NCI-H146 (cell line): ENCODE measurements at places on chromosomes 13 and 19.
A peak's percentile ranks its signal among the peaks of the same experiment; 100 is the strongest.

- no peak for DNase-seq
Observed at GRCh38 chr19:55400281-55401087, 7.1 kb downstream of the UBE2S start.

DNA sequence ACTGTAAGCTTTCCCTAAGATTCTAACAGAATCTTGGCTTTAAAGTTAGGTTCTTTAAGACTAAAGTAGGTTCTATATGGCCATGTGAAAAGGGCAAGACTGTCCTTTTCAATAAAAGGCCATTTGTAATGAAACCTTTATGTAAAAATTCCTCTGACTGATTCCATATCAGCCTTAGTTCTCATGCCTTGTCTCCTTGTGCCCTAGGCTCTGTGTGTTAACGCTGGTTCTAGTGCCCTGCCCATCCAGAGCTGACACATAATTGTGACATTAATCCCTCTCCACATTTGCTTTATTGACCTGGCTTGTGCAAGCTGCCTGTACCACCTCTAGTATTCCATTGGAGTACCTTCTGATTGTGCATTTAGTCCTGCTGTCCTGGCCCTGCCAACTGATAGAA is 28.2 kb downstream of the CYSLTR2 start:
- no peak for DNase-seq

DNA sequence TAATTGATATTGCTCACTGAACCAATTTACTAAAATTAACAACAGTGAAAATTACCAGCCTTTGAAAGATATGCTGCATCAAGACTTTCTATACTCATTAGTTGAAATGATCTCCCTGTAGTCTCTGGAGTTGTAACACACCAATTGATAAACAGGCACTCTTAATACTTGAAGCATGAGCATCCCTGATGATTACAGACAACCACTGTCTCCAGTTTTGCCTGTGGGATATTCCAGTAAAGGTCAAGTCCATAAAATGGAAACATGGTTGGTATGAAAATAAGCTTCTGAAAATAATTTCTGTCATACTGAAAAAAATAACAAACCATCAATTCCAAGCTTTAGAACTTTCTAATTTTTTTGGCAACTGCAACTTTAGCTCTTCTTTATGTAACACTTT is 405.8 kb downstream of the SPRY2 start:
- no peak for DNase-seq

GRCh38 chr13:65857942-65858565 is 1372.1 kb downstream of the PCDH9 start:
- no peak for DNase-seq

GRCh38 chr19:45477186-45477585 is 9.4 kb downstream of the FOSB start:
- no peak for DNase-seq

- DNase-seq = no peak
Observed at GRCh38 chr13:38013676-38014075, 144.1 kb upstream of the TRPC4 start.

DNA sequence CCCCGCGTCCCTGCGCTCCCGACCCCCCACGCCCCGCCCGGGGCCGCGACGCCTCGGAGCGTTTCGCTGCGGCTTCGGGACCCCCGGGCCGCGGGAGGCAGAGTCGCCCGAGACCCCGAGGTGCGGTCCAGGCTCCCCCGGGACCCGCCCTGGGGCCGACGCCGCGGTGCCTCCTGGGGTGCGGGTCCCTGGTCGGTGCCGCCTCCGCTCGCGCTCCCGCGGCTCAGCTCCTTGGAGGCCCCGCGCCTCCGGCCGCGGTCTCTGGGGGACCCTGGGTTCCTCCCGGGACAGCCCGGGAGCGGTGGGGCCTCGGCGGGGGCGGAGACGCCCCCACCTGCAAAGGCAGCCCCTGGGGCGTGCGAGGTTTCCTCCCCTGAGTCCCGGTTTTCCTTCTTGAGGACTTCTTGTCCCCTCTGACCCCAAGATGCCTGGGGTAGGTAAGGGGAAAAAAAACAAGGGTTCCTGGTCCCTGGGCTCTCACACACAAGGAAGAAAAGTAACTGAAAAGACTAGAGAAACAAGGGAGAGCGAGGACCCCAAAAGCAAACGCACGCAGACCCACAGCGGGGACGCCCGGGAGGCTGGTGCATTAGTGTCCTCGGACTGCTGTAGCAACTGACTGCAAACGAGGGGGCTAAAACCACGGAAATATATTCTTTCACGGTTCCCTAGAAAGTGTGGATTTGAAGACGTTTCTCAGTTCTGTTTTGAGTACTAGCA is 740 bp downstream of the ZNF555 start:
- peak; percentile 16 for DNase-seq

DNA sequence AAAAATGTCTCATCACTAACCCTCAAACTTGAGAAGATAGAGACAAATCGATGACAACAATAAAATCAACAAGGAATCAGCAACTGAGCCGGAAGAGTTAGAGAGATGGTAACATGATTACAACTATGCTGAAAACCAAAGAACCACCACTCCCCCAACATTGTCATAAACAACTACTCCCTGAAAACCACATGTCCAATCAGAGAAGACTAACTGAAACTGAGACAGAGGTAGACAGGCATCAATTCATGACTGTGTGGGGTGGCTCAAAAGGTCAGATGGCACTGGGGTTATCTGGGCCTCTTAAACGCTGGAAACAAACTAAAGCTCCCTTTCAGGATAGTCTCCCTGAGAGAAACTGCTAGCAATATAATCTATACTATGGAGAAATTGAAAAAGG is 488.8 kb downstream of the KCTD12 start:
- DNase-seq = no peak

DNA sequence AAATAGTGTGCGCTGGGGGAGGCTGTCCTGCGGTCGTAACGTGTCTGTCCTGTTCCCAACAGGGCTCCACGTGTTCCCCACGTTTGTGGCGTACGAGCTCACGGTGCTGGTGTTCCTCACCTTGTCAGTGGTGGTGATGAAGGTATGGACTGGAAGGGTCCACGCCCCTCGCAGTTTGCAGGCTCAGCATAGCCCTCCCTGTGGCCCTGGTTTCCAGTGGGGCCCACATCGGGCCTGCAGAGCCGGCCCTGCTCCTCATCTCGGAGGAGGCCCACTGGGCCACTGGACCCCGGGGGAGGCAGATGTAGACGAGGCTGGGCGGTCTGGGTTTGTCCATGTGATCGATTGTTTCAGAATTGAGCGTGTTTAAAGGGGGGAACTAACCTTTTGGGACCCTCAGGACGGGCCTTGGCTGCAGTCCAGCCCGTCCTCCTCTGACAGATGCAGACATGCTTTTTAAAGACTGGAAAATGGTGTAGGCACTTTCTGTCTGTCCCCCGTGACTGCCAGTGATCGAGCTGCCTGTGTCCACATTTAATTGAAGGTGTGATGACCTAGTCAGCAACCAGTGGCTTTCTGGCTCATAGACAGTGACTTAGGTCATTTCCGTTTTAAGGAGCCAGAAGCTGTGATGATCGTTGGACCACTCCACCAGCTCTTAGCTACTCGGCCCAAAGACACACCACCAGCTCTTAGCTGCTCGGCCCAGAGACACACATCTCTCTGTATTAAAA is 37.1 kb upstream of the TFDP1 start:
- no peak for DNase-seq

- DNase-seq = no peak
Observed at GRCh38 chr19:49116544-49116943, 2.4 kb downstream of the LIN7B start.

GRCh38 chr19:3544742-3545668 is 6.0 kb downstream of the TEKTIP1 start:
- DNase-seq = peak; percentile 19

DNA sequence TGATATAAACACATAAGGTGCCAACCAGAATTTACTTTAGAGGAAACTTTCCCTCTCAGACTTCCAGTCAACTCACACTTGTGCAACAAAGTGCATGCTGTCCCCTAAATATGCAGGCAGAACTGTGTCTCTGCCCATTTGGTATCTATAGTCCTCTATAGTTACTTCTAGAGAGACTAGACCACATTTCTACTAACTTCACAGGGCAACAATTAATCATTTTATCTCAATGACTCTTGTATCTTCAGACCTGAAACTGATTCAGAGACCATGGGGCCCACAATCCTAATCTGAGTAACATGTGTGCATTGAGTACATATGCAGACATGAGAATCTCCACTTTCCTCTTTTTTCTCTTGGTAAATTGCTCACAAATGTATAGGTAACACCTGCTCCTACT is 158.1 kb downstream of the ZNF486 start:
- DNase-seq = no peak

GRCh38 chr13:24709186-24709913 is 29.1 kb downstream of the ATP12A start:
- no peak for DNase-seq

- DNase-seq = no peak
Observed at GRCh38 chr13:49082653-49083536, 107.2 kb downstream of the FNDC3A start.

DNA sequence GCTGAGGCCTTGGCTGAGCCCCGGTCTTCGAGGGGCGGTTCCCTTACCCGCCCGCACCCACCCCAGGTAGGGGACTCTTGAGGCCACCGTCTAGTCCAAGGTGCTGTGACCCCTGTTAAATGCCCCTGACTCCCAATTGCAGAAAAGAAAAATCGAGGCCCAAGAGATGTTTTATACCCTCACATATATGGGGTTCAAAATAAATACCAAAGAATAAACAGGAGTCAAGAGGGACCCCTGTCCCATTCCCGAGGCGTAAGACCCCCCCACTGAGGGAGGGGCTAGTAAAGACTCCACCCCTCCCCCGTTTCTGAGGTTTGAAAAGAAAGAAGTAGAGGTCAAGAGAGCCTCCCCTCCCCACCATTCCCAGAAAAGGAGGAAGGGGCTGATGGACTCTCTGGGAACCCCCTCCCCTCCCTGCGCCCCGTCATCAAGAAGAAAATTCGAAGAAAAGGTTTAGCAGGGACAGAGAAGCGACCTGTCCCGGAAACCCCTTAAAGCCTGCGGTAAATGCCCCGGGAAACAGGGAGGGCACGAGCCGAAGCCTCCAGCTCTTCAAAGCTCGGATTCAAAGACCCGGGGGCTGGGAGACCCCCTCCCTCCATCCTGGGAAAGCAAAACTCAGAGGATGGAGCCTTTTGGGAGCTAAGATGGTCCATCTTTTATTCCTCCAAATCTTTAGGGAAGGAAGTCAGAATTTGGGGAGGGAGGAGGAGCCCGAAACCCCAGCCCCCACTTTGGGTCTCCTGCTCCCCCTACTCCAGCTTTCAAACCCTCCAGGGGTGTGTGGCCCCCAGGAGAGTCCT is 755 bp upstream of the RAB3A start:
- DNase-seq = peak; percentile 89

DNA sequence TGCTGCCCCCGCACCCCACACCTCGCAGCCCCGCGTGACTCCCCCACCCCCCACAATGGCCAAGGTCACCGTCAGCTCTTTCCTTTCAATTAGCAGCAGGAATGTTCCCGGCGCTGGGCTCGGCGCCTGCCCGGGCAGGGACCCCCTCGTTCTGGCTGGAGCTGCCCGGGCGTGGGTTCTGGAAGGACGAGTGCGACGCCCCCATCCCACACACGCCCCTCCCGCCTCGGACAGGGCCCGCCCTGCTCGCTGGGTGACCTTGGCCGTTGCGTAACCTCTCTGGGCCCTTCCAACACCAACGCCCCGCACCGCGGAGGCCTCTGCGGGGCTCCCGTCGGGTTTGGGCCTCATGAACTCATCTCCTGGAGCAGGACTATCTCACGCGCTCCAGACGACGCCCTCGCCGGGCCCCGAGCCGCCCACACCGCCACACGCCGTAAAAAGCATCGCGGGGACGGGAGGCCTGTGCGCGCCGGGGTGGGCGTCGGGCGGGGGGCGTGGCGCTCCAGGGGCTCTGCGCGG is 10.3 kb downstream of the PALM start:
- DNase-seq = no peak

- DNase-seq = no peak
Observed at GRCh38 chr19:4821265-4821664, 10.2 kb downstream of the TICAM1 start.

GRCh38 chr13:104769545-104769944 is 1703.3 kb upstream of the SLC10A2 start:
- DNase-seq = no peak

- no peak for DNase-seq
Observed at GRCh38 chr13:41603917-41604316, 146.6 kb downstream of the RGCC start.

GRCh38 chr13:51731759-51732158 is 72.2 kb downstream of the DHRS12 start:
- DNase-seq = no peak

DNA sequence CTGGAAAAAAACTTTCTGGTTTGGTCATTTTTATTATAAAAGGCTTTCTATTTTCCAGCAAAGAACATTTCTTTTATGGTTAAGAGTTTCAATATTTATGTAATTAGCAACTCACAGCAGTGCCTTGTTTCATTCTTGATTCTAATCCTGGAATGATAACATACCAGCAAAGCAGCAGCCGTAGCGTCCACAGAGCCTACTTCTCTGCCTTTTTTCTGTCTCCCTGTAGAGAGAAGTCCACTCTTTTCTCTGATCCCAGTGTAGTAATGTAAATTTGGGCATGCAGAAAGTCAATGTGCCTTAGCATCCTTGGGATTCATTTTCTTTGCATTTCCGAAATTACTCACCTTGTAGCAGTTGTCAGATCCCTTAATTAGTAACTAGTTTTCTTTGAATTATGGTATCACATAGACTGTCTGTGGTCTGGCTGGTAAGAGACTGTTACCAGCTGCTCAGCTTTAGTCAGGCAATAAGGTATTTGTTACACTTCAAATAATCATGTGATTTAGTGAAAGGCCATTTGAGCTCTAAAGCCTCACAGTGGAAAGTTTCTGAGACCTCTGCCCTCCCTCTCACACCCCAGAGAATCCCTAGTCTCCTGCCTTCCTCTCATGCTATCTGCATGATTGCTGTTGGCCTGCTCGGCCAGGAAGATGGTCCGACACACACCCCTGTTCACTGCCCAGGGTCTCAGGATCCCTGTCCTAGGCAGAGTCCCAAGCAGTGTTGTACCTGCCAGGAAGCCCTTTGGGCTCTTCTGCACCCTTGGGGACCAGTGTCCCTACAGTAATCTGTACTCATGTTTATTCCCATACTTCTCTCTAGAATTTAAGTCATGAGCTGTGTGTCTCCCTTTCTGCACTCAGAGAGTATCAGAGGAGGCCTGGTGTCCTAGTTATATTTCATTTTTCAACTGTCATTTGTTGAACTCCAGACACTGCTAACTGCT is 86.3 kb downstream of the LRCH1 start:
- DNase-seq = no peak

DNA sequence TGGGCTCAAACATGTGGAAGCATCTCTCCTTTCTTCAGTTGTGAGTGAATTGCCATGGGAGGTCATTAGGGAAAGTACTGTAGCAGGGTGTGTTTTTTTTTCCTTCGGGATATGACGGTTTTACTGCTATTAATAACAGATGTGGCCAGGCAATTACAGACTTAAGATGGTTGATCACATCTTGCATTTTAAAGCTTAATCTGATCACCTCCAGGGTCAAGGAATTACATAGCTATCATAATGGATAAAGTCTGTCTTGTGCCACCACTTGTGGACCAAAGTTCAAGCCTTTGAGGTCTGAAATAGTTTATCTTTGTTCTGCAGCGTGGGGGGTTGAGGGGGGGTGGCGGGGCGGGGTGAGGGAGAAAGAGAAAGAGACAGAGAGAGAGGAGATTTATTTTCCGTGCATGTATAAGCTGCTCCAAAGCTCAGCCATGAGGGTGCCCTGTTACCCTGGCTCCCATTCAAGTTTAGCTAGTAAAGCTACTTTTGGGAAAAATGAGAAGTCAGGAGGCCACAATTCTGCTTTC is 5.5 kb upstream of the SERP2 start:
- DNase-seq = peak; percentile 47

- DNase-seq = peak; percentile 63
Observed at GRCh38 chr19:43562698-43563241, 12.6 kb downstream of the XRCC1 start.

GRCh38 chr19:1094978-1095701 is at the start of gene POLR2E:
Gene POLR2E (minus strand): TSS chr19:1095375. CDS start chr19:1095315, 60 bp downstream.
- peak; percentile 92 for DNase-seq
